ENCODE measurements at places on chromosomes 5 and 9.

DNA sequence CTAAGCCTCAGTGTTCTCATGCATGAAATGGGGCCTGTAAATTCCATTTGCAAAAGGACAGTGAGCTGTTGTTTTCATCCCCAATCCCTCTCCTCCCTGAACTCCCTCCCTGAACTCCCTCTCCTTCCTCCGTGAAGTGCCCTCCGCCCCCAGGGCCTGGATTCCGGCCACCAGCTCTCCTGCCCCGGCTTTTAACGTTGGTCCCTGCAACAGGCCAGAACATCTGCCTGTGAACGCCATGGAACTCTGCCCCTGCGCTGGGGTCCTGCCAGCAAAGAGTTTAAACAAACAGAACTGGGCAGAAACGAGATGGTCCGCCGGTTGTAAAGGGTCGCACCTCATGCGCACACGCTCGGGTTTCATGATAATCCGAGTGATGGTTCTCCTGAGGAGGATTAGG lies 62.4 kb downstream of the SMIM23 start:
- no peak for DNase-seq

DNA sequence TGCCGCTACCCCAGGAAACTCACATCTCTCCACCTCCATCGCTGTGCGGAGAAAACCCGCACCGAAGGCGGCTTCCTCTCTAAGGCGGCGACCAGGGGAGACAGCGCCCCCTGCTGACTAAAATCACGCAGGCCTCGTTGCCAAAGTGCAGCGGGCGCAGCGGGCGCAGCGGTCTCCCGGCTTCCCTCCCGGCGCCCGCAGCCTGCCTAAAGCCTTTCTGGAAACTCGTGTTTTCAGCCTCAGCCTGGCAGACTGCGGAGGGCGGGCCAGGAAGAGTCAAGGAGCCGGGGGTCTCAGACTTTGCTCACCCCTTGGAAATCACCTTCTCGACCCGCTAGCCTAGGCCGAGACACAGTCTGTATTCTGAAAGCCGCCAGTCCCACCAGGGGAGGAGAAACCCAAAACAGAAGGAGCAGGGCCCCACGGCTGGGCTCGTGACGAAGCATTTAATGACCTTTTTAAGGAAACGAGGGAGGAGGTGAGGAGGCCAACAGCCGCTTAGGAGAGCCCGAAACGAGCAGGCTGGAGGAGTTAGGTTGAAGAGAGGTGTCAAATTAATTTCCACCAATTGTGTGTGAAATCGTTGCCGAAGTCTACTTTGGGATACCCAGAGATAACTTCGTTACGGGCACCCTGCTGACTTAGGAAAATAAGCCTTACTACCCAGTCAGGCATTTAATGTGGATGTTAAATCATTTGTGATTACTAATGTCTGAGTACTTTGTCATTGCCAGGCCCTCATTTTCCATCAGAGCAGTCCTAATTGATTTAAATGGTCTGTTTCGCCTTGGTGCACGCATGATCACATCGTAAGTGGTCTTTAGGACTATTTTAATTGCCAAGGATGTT lies 7.3 kb upstream of the FOXB2 start:
- DNase-seq = no peak

- DNase-seq = no peak
These were observed 167.6 kb downstream of the RANBP17 start for GRCh38 chr5:171029401-171029800.

GRCh38 chr5:144438237-144438636 lies 267.6 kb downstream of the KCTD16 start:
- no peak for DNase-seq

- no peak for DNase-seq
These were observed 18.3 kb upstream of the IL13 start for GRCh38 chr5:132639706-132640130.

GRCh38 chr9:126417043-126417442 lies 90.4 kb downstream of the MVB12B start:
- DNase-seq = no peak

DNA sequence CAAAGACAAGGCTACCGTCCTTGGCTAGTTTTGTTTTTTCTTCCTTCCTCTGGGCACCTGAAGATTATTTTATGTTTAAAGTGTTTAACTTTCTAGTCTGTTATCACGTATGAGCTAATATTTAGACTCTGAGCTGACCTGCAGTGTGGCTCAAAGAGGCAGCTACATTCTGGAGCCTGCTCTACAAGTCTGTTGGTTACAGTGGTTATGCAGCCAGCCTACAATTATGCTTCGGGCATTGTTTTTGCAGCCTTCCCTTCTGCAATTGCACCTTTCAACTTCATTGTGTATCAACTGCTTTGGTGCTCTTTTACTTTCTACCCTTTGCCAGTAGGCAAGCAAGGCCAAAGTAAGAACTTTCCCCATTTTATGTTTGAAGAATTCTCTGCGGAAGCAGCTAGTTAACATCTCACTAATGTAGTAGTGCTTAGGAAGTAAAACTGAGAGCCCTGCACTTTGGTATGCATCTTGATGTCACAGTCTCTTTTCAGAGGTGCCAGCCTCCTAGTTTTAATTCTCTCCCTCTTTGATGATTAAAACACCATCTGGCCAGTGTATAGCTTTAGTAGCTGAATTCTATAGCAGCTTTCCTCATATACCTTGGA lies 322.1 kb downstream of the FAM170A start:
- no peak for DNase-seq

GRCh38 chr5:151259931-151260330 lies 6.9 kb downstream of the GM2A start:
- no peak for DNase-seq

- DNase-seq = no peak
These were observed 320.1 kb downstream of the DEPDC1B start for GRCh38 chr5:60379907-60380306.

DNA sequence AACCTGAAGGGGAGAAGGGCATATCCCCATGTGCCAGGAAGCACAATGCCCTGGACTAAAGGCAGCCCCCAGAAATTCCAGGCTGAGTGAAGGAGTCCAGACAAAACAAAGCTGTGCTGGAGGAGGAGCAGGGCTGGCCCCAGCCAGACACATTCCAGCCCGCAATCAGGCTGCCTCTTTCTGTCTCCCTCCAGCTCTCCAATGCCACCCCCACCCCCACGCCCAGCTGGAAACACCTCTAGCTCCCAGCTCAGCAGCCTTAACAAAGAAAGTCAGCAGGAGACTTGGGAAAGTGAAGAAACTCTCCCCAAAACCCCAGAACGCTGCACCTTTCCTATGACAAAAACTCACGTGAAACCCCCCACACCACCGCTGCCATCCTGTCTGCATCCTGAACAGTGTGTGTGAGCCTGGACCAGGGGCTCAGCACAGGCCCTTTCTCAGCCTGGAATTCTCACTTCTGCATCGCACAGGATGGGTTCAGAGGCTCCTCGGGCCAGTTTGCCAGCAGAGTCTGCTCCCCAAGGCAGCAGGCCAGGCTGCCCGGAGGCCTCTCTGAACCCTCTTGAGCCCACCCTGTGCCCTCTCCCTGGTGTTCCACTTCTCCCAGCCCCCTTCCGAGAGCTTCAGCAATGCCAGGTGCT lies 96.2 kb upstream of the ICE1 start:
- no peak for DNase-seq

GRCh38 chr5:67350185-67350584 lies 153.6 kb upstream of the CD180 start:
- DNase-seq = no peak

GRCh38 chr5:132668706-132669454 lies 4.9 kb upstream of the IL4 start:
- DNase-seq = no peak

DNA sequence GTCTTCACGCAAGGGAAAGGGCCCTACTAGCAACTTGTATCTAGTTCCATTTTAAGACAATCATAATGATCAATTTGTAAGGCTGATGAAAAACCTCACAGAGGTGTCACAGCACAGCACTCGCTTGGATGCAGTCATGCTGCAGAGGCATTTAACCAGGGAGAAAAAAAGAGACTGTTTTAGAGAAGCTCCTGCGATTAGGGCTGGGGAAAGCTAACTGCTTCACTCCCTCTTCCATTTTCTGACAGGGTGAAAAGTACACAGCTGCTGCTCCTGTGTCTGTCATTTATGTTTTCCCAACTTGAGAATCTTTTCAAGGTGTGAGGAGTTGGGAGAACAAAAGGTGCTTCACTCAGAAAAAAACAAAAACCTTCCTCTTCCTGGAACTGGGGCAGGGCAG lies 106.4 kb downstream of the CDK5RAP2 start:
- no peak for DNase-seq

- DNase-seq = no peak
These were observed 233.8 kb downstream of the GADD45G start for GRCh38 chr9:89838621-89839020.

DNA sequence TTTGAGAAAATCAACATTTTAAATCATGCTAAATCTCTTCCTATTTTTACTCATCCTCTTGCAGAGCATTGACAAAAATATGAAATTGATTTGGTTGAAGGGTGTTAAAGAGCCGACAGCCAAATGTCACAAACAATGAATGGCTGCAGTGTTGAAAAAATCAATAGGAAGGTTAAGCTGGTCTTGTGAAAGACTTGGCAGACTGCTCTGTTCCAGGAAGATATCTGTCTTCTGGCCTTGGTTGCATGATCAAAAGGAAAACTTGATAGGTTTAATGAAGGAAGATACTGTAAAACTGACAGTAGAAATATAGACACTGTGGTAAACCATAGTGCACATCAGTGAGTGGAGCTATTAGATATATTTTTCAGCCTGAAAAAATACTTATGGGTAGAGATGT lies 103.6 kb downstream of the PBX3 start:
- no peak for DNase-seq

DNA sequence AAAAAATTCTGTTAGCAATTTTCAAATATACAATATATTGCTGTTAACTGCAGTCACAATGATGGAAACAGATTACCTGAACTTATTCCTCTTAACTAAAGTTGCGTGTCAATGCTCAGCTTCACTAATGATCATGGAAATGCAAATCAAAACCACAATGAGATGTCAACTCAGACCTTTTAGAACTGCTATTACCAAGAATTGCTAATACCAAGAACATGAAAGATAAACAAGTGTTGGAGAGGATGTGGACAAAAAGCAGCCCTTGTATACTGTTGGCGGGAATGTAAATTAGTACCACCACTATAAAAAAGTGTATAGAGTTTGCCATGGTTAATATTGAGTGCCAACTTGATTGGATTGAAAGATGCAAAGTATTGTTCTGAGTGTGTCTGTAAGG lies 1409.7 kb upstream of the CDH18 start:
- no peak for DNase-seq

GRCh38 chr5:76709762-76710161 lies 6.2 kb upstream of the F2R start:
- no peak for DNase-seq

DNA sequence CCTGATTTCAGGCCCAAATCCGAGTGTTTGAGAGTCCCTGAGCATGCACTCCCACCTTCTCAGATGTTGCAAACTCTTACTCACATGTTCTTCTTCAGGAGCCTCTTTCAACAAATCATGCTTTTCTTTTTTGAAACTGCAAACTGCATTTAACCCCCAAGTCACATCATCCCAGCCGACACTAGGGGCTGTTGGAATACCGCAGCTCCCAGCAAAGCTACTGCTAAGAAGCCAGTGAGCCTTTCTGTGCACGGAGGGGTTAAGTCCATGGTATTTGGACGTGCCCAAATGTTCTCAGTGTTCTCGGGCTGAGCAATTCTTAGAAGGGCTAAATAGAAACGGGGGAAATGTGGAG lies 282.9 kb downstream of the NFIB start:
- no peak for DNase-seq

GRCh38 chr5:72238712-72239445 lies 81.2 kb downstream of the MRPS27 start:
- no peak for DNase-seq

- DNase-seq = no peak
These were observed 33.3 kb upstream of the PTGS1 start for GRCh38 chr9:122337556-122337929.

DNA sequence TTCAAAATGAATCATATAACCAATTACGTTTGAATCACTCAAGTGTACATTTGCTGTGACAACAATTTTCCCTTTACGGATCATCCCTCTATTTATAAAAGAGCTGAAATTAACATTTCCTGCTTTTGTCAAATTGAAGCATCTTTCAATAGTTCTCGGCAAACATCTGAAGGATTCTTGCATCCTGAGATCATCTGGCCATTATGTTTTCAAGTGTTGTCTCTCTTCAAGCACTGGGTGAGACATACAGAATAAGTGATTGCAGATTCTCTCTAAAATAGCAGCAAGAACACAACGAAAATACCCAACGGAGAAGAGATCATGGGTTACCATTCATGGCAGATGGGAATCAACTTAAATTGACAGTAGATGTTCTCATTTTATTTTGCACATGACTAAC lies 283.4 kb upstream of the GRAMD2B start:
- no peak for DNase-seq

DNA sequence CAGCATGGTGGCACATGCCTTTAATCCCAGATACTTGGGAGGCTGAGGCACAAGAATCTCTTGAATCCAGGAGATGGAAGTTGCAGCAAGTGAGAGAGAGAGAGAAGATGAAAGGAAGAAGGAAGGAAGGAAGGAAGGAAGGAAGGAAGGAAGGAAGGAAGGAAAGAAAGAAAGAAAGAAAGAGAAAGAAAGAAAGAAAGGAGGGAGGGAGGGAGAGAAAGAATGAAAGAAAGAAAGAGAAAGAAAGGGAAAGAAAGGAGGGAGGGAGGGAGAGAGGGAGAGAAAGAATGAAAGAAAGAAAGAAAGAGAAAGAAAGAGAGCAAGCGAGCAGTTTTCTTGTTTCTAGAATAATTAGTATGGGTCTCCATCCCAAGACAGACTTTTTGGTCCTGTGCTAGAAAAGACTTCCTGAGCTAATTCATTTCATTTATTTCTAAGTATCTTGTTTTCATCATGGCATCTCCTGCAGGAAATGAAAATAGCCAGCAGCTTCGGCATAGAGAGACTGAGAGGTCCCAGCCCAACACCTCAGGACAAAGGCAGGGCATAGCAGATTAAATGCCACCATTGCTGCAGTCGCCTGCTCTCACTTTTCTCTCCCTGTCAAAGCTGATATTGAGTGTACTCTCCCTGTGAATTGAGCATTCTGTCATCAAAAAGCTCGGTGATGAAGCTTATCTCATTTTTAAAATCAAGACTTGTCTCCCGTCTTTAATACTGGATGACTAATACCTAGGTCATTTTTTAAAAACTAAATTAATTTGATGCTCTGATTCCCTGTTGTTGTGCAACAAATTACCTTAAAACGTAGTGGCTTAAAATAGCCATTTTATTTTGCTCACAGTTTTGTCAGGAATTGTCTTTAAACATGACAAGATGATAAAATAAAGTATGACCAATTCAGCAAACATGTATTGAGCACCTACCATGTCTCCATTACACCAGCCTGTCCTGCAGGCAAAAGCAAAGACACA lies 91.8 kb upstream of the ADRA1B start:
- no peak for DNase-seq

GRCh38 chr9:286071-286740 lies 71.5 kb downstream of the DOCK8 start:
- no peak for DNase-seq

All from stimulated activated CD4-positive, alpha-beta T cell treated with anti-CD3 and anti-CD28 coated beads, TNF-alpha, amount 100 ng/mL, for 4 hours (primary cell).